ENCODE measurements at places on chromosomes 16 and 17.

- no peak for DNase-seq
Observed at GRCh38 chr16:20181416-20181815, 107.7 kb upstream of the GPR139 start.

- DNase-seq, result peak; percentile 40
Observed at GRCh38 chr17:11331547-11332513, 90.8 kb downstream of the SHISA6 start.

DNA sequence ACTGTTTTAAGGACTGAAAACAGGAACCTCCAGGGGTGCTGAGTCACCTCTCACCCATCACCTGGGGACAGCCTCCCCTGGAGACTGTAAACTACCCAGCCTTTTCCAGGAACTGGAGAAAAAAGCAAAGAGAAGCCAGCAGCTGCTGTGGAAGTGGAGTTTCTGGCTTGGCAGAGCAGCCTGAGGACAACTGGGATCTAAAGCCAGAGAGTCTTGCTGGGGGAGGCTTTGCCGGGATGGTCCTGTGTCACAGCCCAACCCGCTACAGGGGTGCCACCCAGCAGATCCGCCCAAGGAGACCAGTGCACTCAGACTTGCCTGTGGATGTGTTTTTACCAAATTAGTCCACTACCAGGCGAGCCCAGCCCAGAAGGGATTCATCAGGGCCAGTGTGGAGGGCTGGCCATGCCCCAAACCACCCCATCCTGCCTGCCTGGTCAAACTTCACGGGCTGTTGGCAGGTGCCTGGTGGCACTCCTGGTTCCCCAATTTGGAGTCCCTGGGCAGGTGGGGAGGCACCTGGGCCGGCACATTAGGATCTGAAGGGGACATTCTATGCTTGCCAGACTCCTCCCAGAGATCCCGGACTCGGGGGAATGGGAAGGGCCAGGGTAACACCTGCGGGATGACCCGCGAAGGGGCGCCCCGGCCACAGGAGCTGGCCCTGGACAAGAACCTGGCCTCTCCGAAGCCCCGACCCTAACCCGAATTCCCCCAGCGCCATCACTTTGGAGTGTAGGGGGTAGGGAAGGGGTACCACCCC is 771 bp downstream of the MSRB1 start:
- no peak for DNase-seq

DNA sequence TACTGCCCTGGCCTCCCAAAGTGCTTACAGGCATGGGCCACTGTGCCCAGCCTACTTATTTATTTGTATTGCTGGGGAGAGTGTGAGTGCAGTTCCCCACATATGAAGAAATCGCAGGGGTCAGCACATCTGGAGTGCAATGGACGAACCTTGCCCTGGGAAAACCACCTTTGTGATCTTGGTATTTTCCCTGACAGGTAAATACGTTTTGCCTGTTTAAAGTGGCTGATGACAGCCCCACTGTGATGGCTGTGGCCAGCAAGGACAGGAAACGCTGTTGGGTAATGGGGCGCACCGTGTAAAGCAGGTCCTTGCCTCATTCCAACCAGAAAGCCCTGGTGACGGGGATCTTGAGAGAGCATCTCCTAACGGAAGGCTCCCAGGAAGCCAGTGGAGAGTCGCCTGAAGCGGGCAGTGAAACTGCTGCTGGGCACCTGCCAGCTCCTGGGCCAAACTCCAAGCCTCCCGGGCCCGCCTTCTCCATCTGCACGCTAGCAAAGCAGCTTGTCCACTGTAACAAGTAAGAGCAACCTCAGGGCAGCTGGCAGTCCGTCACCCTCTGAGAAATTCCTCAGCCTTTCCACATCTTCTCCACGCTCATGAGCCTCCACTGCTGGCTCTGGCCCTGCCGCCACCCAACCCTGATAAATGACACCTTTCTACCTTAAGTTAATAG is 17.5 kb downstream of the EMC8 start:
- no peak for DNase-seq

DNA sequence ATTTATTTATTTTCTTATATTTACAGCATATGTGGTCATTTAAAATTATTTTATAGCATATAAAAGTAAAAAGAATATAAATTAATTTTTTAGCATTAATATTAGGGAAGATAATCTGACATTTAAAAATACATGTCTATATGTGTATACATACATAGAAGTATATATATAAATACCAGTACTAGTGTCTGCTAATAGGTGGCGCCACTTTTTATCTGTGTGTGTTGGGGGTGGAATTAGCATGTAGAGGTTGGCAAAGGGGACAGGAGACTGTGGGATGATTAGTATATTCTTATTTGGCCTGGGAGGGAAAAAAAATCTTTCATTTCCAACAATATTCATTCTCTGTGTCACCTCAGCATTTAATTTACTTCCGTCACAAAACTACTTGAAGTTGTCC is 359.1 kb downstream of the WWOX start:
- no peak for DNase-seq

- DNase-seq, result no peak
Observed at GRCh38 chr17:45370949-45371413, 54.2 kb upstream of the MAP3K14 start.

DNA sequence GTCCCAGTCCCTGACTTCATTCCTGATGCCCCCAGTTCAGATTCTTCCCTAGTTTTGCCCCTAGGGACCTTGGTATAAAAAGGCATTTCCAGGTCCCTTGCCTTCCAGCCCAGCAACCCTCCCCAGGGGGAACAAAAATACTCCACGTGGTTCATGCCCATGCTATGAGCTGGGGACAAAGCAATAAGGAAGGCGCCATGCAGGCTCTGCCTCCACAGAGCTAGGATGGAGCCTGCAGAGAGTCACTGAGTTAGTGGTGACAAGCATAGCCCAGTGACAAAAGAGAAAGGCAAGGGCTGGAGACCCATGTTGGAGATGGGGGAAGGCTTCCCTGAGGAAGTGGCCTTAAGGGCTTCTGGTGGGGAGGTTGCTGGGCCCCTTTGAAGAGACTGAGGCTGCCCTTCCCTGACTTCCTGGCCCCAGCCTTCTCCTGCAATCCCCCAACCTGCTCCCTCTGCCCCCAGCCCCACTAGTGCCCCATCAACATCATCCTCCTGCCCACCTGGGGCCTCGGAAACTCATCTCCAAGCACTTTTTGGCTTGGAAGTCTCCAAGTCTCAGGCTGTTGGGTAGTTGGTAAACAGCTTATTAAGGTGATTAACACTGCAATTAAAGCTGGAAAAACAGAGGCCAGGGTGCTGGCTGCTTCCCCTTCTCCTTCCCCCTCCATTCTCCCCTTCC is 9.6 kb downstream of the DLX3 start:
- DNase-seq, result peak; percentile 0

- no peak for DNase-seq
Observed at GRCh38 chr17:60704170-60704569, 26.5 kb downstream of the BCAS3 start.

- no peak for DNase-seq
Observed at GRCh38 chr17:596763-597644, 117.6 kb downstream of the VPS53 start.

DNA sequence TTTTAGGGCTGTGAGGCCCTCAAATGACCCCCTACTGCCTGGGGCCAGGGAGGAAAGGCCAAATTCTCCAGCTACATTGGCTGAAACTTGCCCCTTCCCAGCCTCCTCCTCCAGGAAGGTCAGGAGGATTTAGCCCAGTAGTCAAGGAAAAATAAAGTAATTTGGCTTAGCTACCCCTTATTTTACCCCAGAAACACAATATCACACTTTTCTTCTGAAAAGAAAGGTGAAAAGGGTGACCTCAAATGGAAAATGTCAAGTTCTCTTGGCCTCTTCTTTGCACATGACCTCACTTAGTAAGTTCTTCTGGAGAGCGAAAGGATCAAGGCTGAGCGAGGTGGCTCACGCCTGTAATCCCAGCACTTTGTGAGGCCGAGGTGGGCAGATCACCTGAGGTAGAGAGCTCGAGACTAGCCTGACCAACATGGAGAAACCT is 8.0 kb upstream of the JUP start:
- no peak for DNase-seq

DNA sequence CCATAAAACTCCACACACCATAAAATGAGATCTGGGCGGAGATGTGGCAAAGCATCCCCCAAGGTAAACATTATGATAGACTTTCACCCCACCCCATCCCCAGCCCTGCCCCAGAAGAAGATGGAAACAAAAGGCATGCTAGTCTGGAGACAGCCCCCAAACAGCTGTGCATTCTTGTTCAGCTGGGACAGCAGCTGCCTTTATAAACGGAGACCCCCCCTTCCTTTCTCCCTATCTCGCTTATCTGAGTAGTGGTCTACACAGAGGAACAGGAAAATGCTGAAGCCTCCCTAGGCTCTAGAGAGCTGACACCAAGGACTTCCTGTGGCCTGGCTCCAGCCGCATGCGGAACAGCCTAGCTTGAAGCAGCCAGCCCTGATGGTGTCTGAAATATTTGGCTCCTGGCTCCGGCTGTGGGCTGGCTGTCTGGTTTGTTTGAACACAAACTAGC is 190.3 kb upstream of the ANKFN1 start:
- DNase-seq, result peak; percentile 4

GRCh38 chr17:61209525-61209924 is 190.1 kb upstream of the TBX2 start:
- DNase-seq, result peak; percentile 60

DNA sequence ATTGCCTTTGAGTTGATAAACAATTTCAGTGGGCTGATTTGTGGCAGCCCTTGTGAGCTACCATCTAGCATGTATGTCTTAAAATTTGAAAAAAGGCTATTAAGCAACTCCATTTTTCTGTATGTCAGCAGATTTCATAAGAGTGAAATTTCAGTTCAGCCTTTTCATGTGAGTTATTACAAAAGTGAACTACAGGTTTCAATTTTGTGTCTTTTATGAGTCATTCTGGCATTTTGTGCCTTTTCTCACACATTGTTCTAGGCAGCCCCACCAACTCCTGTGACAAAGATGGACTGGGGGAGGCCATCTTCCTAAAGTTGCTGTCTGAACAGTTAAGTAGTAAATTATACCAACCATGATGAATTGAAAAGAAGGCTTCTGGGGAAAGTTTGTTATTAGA is 52.1 kb downstream of the USP10 start:
- DNase-seq, result no peak

DNA sequence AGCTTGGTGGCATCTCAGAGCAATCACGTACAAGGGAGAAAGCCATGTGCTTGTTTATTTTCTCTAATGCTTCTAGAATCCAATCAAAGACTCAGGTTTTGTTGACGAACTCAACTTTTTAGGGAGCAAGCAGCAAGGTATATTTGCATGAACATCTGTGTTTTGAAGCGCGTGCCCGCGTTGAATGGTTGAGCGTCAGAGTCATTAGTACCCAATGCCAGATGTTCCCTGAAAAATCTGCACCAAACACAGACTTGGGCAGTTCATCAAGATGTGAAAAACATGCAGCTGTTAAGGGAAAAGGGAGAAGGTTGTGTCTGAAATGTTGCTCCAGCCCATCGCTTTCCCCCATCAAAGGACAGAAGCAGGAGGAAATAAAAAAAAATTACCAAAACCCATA is 170.4 kb downstream of the SNX29 start:
- no peak for DNase-seq

DNA sequence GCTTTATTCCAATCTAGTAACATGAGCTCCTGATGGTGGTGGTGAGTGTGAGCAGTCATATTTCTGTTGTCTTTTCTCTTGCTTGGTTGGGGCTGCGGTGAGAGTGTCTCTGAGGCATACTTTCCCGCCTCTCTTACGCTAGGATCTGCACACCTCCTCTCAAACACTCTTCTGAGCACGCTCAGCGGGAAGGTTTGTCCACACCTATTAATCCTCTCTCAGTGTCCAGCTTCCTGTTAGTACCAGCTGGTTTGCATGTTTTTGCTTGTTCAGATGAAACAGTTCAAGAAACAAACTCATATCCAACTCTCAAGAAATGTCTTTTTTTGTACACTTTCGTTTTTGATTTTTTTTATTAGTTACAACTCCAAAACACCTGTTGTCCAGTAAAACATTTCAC is 89.5 kb downstream of the CCDC182 start:
- DNase-seq, result no peak

- DNase-seq, result no peak
Observed at GRCh38 chr17:77879226-77879895, 79.1 kb upstream of the TNRC6C start.

DNA sequence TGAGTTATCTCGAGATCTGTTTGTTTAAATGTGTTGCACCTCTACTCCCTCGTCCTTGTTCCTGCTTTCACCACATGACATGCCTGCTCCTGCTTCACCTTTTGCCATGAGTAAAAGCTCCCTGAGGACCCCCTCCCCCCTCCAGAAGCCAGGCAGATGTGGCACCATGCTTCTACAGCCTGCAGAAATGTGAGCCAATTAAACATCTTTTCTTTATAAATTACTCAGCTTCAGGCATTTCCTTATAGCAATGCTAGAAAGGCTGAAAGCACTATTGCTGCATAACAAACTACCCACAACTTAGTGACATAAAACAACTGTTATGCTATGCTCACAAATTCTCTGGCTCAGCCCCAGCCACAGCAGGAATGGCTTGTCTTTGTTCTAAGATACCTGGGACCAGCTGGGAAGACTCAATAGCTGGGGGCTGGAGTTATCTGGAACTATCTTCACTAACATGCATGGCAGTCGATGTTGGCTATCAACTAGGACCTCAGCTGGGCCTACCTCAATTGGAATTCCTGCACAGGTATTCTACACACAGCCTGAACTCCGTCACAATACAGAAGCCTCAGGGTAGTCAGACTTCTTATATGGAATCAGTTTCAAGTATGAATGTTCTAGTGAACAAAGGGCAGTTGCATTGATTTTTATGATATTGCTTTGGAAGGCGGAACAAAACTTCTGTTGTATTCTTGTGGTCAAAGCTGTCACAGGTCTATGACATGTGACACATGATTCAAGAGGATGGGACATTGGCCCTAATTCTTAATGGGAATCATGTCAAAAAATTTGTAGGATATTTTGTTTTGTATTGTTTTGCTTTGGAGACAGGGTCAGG is 186.0 kb upstream of the PIRT start:
- no peak for DNase-seq

- DNase-seq, result no peak
Observed at GRCh38 chr17:74759243-74759801, 10.9 kb downstream of the NHERF1 start.

DNA sequence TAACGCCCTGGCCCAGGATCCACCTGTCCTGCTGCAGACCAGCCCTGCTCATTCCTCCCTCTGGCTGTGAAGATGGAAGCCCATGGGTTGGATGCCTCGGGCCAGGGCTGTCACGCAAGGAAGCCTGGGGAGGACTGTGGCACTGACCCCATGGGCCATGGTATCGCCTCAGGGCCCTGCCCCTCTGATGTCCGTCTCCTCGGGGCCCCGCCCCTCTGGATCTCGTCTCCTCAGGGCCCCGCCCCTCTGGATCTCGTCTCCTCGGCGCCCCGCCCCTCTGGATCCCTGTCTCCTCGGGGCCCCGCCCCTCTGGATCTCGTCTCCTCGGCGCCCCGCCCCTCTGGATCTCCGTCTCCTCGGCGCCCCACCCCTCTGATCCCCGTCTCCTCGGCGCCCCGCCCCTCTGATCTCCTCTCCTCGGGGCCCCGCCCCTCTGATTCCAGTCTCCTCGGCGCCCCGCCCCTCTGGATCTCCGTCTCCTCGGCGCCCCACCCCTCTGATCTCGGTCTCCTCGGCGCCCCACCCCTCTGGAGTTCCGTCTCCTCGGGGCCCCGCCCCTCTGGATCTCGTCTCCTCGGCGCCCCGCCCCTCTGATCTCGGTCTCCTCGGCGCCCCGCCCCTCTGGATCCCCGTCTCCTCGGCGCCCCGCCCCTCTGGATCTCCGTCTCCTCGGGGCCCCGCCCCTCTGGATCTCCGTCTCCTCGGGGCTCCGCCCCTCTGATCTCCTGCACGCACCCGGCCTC is 24.0 kb downstream of the METRNL start:
- peak; percentile 52 for DNase-seq

- DNase-seq, result no peak
Observed at GRCh38 chr17:55625521-55625920, 97.1 kb downstream of the TMEM100 start.
